NCI-H2081 (cell line): ENCODE measurements at places on chromosomes 1 and 21.
A peak's percentile ranks its signal among the peaks of the same experiment; 100 is the strongest.

DNA sequence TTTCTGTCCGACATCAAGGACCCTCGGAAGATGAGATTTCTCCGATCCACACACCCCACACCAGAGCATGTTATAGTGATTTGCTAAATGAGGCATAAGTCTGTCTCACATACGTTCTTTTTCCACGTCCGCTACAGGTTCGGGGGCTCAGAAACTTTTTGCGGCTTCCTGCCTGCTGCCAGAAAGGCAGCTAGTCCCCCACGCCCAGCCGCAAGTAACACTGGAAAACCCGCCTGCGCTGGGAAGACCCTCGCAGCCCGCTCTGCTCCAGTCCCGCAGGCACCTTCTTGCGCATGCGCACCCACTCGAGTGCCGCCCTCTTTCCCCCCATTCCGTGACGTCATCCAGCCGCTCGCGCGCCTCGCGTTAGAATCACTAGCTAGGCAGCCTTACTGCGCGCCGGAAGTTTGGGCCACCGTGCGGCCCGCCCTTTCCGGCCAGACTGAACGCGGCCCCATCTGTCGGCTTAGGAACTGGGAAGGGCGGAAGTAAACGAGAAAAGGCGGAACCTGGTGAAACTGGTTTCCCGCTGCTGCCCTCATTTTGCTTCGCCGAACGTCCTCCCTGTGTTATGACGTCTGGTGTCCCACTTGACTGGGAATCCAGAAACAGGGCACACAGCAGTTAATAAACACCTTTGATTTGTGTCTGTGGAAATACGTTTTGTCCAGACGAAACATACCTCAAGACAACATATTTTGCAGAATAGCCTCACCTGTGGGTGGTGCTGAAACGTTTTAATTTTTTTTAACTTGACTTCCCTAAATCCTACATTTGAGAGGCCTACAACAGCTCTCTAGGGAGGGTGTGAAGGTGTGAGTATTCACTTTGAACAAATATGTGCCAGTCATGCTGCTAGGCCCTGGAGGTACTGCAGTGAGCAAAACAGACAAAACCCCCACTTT lies at the start of gene C1orf74:
Gene C1orf74, minus strand, starts transcription at position 295 of the 905 bp plus-strand sequence. CDS start 925 bp downstream, outside the sequence.
- DNase-seq: peak; percentile 99

DNA sequence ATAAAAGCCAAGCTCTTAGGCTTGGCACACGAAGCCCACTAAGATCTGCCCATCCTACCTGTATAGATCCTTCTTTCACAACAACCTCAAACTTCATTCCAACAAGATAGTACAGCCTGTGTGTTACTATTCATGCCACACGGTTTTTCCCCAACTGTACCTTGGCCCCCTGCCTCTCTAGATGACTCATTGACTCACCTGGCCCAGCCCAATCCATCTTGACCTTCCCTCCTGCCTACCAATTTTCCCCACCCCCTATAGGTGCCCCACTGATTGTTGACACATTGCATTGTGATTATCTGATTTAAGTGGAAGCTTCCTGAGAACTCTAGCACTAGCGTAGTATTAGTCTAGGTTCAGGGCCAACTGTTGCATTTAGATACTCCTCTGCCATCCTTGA lies 2.0 kb upstream of the CD101 start:
- no peak for DNase-seq

- no peak for DNase-seq
Measured at GRCh38 chr1:29644812-29645211, 408.5 kb downstream of the PTPRU start.

- DNase-seq: no peak
Measured at GRCh38 chr1:25649505-25650288, 33.1 kb downstream of the MAN1C1 start.

GRCh38 chr1:229751610-229752009 lies 125.6 kb downstream of the URB2 start:
- no peak for DNase-seq

- DNase-seq: no peak
Measured at GRCh38 chr1:197559655-197560054, 215.6 kb downstream of the DENND1B start.

DNA sequence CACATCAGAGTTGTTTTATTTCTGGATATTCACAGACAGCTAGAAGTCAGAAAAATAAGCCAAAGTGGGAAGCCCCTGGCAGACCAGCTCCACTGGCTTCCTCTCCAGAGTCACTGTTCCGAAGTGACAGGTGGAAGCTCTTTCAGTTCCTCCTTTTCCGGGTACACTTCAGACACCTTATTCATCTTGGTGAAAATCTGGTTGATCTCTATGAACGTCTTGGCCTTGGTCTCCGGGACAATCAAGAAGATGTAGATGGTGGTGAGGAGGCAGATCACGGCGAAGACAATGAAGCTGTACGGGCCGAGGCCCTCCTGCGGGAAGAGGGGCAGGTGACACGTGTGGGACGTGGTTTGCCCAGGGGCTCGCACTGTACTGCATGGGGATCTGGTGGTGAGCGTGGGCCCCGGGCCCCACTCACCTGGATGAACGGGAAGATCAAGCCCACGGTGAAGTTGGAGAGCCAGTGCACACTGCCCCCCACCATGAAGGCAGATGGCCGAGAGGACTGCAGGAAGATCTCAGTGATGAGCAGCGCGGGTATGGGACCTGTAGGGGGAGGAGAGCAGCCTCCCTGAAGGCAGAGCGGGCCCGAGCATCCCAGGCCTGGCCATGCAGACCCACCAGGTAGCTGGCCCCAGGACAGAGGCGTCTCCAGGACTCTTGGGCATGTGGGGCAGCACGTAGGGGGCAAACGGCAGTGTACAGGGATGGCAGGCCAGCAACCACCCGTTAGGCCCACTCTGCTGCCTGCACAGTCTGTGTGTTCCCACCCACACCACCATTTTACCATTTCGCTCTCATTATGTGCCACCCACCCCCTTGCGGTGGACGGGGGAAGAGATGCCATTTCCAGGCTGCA lies 11.5 kb upstream of the SLC2A7 start:
- DNase-seq: no peak

GRCh38 chr1:48876330-48876785 lies 99.7 kb upstream of the BEND5 start:
- no peak for DNase-seq

GRCh38 chr1:165753934-165754333 lies 14.7 kb downstream of the TMCO1 start:
- no peak for DNase-seq

DNA sequence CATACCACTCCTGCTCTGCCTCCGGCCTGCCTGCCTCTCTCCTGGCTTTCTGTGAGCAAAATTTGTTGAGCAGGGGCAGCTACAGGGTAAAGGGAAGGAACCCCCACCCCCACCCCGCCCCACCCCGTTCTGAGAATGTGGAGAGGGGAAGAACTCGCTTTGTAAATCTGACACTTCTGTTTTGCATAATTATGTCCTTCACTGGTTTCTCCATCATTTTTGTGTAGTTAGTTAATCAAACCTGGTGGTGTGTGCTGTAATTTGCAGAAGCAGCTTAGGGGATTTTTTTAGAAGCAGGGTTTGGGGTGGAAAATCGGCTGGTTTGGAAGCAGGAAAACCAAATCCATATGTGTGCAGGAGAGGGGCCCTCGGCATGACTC lies 58.1 kb upstream of the TMEM51 start:
- no peak for DNase-seq

DNA sequence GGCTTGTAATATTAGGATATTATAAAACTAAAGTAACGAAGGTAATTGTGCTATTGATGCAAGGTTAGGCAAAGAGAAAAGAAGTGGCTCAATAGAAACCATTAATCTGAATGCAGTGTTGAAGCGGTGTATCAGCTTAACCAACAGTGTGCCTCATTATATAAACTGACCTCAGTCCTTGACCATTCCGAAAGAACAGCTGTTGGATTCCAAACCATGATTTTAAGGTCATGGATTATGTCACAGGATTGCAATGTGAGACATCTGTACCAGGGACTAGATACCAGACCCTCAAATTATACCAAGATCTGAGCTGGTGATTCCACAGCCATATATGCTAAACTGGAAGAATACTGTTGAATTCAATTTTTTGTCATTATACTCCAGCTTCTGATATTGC lies 134.2 kb upstream of the HP1BP3 start:
- DNase-seq: no peak

DNA sequence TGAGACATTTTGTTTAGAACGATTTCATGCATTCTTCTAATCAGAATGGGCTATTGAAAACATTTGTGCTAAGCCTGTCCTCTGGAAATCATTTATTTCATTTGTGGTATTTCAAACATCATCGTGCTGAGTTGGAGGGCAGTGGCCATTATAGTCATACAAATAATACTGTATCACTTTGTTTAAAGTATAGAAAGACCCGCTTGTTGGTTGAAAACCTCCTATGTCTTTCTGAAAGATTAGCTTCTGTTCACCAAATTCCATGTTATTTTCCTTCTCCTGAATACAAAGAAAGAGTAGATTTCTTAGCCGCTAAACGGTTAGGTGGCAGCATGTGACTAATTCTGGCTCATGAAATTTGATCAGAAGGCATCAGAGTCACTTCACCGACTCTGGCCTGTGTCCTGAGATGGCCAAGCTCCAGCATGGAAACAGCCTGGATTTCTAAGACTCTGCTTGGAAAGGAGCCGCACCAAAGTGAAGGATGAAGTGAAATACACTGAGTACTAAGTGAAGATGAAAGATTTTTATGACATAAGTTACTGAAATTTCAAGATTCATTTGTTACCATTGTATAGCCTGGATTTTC lies 355.1 kb downstream of the USP25 start:
- no peak for DNase-seq

- DNase-seq: no peak
Measured at GRCh38 chr1:26286064-26286416, 6.2 kb downstream of the SH3BGRL3 start.

GRCh38 chr21:26674323-26674722 lies 101.2 kb upstream of the CYYR1 start:
- no peak for DNase-seq

GRCh38 chr1:179728271-179728670 lies 14.8 kb upstream of the FAM163A start:
- no peak for DNase-seq

DNA sequence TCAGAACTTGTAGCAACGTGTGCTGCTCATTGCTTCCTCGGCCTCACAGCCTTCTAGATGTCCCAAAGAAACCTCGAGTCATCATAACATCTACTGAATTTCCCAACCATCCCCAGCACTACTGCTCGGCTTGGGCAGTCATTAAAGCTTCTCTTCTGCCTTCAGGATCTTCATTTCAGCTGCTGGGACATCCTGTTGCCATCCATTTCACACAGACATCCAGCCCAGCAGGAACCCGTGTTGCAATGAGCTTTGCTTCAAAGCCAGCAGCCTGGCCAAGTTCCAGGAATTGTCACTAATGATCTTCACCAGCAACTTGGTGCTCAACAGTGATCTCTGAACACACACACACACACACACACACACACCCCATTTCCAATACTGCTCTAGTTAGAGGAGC lies 18.5 kb downstream of the WLS start:
- peak; percentile 82 for DNase-seq

- no peak for DNase-seq
Measured at GRCh38 chr1:88175631-88176226, 508.3 kb upstream of the PKN2 start.

- no peak for DNase-seq
Measured at GRCh38 chr21:31500071-31500470, 156.0 kb upstream of the TIAM1 start.
